Stimulated activated effector memory CD8-positive, alpha-beta T cell treated with anti-CD3 and anti-CD28 coated beads, Interleukin-12 subunit alpha, Interleukin-12 subunit beta, amount 100 ng/mL, for 72 hours (primary cell): ENCODE measurements at places on chromosomes 5 and 9.

- no peak for DNase-seq
Observed at GRCh38 chr5:111367115-111367514, 142.9 kb downstream of the CAMK4 start.

- no peak for DNase-seq
Observed at GRCh38 chr5:31688515-31689092, 49.7 kb downstream of the PDZD2 start.

- DNase-seq, result no peak
Observed at GRCh38 chr5:124061663-124062062, 549.7 kb downstream of the CSNK1G3 start.

DNA sequence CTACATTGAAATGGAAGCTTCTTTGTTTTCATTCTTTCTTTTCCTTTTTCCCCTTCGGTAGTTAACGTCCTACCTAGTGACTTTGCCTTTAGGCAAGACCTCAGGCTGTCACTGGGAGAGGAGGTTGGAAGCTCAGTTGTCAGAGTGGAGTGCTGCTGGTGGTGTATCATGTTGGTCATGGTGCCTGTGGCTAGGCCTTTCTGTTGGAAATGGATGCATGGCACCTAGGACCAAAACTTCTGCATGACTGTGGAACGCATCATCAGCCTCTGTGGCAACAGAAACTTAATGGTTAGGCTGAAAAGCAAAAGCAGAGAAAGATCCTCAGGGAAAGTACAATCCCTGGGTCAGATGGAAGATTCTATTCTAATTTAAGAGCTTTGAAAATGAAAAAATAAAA, 57.9 kb downstream of the OSTF1 start:
- no peak for DNase-seq

DNA sequence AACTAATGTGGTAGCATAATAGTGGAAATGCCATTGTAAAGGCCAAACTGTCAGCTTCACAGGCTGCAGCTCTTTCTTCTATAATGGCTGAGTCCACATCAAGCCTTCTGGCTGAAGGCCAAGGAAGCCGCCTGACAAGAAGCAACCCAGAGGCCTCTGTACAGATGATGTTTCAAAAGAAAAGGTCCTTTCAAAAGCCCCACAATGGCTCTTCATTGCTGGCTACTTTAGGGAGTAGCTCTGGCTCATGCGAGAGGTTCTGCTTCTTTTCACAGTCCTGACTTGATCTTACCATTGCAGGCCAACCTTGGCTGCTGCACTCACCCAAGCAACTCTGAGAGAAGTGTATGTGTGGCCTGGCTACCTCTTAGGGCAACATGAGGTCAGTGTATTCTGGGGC, 54.5 kb upstream of the EQTN start:
- DNase-seq, result no peak

GRCh38 chr5:150945486-150945885, 40.7 kb upstream of the ZNF300 start:
- DNase-seq, result no peak

GRCh38 chr9:12394105-12394504, 299.1 kb upstream of the TYRP1 start:
- no peak for DNase-seq

- DNase-seq, result no peak
Observed at GRCh38 chr9:133252301-133253020, 22.5 kb downstream of the ABO start.

- no peak for DNase-seq
Observed at GRCh38 chr9:114603248-114603647, 7.8 kb upstream of the TMEM268 start.

DNA sequence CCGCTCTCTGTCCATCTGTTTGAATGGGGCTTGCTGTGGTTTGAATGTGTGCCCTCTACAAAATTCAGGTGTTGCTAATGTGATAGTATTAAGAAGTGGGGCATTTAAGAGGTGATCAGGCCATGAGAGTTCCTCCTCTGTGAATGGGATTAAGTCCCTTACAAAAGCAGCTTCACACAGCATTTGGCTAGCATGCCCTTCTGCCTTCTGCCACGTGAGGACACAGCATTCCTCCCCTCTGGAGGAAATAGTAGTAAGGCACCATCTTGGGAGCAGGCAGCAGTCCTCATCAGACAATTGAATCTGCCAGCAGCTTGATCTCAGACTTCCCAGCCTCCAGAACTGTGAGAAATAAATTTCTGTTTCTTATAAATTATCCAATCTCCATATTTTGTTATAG, 540.2 kb downstream of the CSNK1G3 start:
- DNase-seq, result no peak

GRCh38 chr5:168219515-168220410, 71.7 kb upstream of the WWC1 start:
- DNase-seq, result peak; percentile 55

GRCh38 chr5:54013556-54014194, 296.7 kb downstream of the ARL15 start:
- DNase-seq, result peak; percentile 57

DNA sequence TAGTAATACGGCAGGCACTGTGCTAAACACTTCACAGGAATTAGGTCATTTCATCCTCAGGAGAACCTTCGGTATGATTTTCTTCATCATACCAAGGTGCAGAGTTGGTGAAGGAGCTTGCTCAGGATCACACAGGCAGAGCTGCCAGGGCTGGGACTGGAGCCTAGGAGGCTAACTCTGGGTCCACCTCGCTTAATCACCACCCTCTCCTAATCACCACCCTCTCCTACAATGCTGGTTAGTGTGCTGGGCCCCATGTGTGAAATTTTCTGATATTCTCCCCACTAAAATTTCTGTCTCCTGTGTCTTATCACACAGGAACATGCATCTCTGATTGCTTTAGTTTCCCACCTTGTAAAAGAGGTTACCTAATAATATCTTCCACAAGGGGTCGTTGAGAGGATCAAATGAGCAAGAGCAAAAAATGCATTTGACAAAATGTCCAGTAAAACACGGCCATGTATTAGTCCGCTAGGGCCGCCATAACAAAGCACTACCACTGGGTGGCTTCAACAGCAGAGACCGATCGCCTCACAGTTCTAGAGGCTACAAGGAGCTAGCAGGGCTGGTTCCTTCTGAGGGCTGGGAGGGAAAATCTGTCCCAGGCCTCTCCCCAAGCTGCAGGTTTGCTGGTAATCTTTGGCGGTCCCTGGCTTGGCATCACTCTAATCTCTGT, 128.2 kb upstream of the NFIB start:
- DNase-seq, result no peak

DNA sequence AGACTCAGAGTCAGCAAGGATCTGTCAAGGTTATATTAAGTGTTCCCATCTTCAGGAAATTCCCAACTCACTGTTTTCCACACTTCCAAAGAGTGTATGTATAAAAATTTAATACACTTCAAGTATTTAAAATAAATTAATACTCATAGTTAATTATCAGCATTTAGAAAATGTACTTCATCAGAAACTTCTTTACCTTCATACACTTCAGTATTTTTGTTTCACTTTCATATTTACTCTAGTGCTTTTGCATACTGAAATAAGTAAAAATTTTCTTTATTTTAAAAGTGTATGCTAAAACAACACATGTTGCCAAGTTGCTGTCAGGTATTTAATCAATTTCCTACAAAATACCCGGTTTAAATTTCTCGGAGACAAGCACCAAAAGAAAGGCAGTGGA, 16.5 kb downstream of the RICTOR start:
- no peak for DNase-seq

DNA sequence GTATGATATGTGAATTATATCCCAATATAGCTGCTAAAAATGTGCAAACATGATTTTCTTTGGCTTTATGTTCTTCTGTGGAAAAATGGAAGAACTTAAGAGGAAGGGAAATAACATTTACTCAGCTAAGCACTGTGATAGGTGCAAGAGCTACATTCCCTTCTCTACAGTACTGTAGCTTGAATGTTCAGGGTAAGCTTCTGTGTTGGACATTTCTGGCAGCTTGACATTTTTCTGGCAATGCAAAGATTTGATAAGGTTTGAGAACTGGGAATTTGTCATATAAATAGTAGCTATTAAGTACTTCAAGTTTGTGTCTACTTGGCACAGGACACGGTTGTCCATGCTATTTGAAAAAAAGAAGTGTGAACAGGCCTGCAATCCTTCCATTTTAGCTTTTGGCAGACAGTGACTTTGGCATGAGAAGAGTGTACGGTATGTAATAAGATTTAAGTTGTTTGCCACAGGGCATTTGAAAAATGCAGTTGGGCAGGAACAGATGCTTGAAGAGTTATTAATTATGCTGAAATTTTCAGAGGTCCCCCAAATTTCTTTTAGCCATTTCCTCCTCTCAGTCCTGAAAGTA, 77.6 kb downstream of the KIF4B start:
- DNase-seq, result no peak

GRCh38 chr5:72234265-72234700, 85.8 kb downstream of the MRPS27 start:
- no peak for DNase-seq

- no peak for DNase-seq
Observed at GRCh38 chr5:122173474-122174415, 44.4 kb downstream of the ZNF474 start.

- DNase-seq, result no peak
Observed at GRCh38 chr5:153974813-153975163, 63.9 kb downstream of the FAM114A2 start.

- DNase-seq, result no peak
Observed at GRCh38 chr9:94817291-94818177, 91.0 kb downstream of the AOPEP start.

- no peak for DNase-seq
Observed at GRCh38 chr5:39108987-39109386, 34.8 kb upstream of the RICTOR start.

DNA sequence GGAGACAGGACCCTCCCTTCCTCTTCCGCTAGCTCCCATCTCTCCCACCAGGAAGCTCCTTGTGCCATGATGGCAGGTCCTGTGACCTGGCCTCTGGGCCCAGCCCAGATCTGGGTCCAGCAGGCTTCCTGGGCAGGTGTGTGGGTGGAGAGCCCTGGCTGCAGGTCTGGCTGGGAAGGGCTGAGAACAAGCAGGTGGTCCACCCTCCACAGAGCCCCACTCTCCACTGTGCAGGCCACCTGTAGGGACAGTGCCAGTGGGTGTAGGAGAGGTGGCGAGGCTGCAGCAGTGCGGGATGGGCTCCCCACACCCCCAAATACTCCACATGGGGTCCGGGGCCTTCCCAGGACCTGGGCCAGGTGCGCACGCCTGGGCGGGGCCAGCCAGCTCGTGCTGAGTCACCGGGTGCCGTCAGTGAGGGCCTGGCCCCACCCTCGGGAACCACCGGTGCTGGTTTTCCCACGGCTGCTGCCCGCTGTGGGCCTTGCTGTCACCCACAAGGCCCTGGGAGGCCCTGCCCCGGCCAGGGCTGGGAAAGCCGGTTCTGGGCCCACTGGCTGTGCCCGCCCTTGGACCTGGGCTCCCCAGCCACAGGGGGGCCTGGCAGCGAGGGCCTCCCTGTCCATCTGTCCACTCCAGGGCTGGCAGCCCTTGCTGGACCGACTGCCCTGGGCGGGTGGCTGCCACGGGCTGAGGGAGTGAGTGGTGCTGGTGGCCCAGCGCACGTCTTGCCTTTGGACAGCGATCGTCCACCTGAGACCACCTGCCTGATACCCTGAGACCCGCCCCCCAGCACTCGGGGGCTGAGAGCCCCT, 9.3 kb upstream of the NRARP start:
- DNase-seq, result no peak

DNA sequence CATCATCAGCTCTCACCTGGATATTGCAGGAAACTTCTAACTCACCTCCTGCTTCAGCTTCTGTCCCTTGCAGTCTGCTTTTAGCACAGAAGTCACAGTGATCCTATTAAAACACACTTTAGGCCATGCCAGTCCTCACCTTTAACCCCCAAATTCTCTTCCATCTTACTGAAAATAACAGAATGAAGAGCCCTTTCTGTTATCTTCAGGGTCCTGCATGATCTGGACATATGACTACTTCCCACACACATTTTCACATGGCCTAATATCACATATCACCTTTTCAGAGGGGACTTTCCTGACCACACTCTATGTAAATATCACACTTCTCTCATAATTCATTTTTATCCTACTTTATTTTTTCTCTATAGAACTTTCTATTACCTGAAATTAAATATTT, 550.6 kb upstream of the CLINT1 start:
- DNase-seq, result no peak

- DNase-seq, result no peak
Observed at GRCh38 chr5:136011414-136012001, 17.3 kb upstream of the TGFBI start.

DNA sequence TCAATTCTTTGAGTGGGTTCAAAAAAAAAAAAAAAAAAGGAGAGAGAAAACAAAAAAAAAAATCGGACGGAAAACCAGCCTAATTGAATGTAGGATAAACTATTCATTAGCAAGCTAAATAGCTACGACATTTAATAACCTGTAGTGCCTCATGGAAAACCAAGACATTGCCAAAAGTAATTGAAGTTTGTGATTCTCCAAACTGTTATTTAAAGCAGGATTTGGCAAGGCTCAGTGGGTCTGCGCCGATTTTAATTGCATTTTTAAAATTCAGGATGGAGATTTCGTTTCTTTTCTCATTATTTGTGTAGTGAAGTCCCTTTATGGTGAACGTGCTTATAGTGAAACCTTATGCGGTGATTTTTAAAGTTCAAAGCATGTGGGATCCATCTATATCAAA, 127.2 kb upstream of the NFIB start:
- DNase-seq, result no peak

DNA sequence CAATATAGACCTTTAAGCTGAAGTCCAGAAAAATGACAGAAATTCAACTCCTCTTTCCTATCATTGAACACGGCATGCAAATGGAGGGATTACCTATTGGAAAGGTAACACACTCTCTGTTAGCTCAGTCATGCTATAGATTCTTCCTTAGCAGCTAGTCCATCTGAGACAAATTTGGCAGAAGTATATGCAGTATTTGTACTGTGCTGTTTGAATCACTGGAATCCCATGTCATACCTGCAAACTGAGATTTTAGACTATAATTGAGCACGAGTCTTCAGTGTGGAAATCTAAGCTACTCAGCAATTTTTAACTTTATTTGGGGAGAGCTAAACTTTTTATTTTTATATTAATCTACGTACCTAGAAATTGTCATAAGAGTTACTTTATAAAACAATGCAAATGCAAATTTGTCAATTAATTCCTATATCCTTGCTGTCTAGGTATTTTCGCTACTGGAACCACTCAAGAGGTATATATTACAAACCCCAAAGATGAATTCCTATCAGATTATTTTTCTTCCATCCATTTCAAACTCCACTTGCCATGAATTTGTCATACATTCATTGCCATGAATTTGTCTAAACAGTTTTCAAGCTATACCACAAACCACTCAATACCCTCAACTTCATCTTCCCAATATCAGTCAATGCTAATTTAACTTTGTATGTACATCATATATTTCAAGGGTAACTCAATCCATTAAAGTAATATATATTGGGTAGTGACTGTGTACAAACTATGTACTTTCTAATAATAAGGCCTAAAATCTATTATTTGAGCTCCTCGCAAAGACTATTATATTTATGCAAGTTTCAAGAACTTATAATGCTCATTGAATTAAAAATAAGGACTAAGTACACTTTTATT, 224.8 kb downstream of the MEF2C start:
- DNase-seq, result no peak

- no peak for DNase-seq
Observed at GRCh38 chr9:138052322-138052615, 174.7 kb downstream of the CACNA1B start.

GRCh38 chr9:35553670-35554543, 51.2 kb upstream of the TESK1 start:
- peak; percentile 35 for DNase-seq
